ENCODE measurements at places on chromosomes 6 and 20. TPM values are rescaled to one million over a fixed set of nuclear protein-coding genes. Genes with fewer than 3 reads are reported as not detected.
A peak's percentile ranks its signal among the peaks of the same experiment; 100 is the strongest.

DNA sequence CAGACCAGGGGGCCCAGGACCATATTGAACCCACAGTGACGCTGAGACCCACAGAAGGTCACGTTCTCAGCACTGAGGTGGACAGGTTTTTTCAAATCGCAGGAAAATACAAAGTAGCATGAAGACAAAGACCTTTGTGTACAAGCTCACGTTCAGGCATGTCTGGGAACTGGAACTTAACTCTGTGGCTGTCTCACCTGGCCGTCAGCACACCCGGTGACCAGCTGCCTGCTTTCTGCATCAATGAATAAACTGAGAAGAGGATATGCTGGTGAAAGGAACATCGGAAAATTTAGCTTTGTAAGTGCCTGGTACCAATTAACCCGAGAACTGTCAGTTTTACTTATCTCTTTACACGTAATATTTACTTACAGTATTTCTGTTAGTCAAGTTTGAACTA is 36.5 kb downstream of the WDR27 start:
- no peak for DNase-seq

- DNase-seq = peak; percentile 45
Observed at GRCh38 chr6:13526727-13527670, 39.6 kb upstream of the GFOD1 start.

DNA sequence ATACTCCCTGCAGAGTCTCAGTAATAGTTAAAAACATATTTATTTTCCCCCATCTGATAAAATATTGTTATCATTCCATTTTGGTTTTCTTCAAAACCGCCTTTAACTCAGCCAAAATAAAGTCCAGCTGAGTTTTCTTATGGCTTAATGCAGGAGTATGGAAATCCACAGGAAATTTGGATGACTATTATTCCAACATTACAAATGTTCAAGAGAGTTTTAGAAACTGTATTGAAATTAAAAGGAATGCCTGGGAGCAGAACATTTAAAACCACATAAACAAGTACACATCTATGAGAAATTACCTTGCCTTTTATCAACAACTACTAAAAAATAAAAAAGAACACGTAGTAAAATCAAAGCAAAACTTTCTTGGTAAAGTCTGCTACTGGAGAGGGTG is 45.7 kb downstream of the NCOA7 start:
- DNase-seq = no peak

The OR2H2 gene
- total RNA-seq = not detected

- peak; percentile 88 for DNase-seq
Observed at GRCh38 chr6:15879371-15880261, 216.8 kb upstream of the DTNBP1 start.

DNA sequence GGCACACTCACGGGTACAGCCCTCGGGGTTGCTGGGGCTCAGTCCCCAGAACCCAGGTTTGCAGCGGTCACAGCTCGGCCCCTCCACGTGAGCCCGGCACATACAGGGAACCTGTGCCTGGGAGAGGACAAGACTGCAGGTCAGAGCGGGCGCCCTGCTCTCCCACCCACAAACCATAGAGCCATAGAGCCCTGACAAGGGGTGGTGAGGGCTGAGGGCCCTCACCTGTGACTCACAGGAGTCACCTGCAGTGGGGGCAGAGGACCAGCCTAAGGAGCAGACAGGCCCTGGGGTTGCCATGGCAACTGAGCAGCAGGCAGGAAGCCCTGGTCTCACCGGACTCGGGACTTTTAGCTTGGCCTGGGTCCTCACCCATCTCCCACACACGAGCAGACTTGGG is 30.8 kb downstream of the LAMA5 start:
- DNase-seq = no peak
